Stimulated activated CD8-positive, alpha-beta memory T cell treated with anti-CD3 and anti-CD28 coated beads, Interleukin-15, amount 100 ng/mL, for 4 hours (primary cell): ENCODE measurements at places on chromosomes 3 and 15.

DNA sequence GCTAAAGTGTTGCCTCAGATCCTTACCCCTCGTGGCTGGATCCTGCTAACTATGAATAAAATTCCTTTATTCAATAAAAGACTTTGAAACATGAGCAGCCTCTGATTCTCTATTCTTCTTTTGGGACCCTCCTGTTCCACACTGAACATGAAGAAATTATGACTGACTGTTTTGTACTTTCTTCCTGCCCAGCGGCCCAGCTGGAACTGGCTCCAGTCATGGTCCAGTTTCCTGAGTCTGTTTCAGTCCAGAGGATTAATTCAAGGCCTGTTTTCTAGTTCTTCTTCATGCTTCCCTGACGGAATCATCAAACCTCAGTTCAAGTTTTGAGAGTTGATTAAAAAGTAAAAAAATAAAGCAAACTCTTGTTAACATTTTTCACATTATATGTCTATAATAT, 52.6 kb upstream of the CP start:
- DNase-seq = no peak

DNA sequence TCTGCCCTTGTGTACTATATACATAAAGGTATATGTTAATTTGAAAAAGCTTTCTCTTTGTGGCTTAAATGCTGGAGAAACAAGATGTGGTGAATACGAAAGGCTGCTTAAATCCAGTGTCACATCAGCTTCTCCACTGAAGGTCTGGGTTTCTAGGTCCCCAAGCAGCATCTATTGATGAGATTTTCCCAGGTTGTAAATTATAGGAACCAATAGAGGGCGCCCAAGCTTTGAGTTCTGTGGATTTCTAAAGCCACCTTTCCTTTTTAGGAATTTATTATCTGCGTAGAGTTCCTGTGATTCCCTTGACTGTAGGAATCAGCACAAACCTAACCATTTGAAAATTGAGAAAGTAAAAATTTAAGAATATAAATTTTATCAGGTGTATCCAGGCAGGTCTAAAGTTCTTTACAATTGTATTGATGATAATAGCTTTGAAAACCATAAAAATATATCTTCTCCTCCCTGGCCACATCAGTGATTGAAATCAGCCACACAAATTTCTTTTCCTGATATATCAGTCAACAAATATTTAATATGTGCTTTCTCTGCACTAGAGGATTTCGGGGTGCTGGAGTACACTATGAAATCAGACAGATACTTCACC, 88.3 kb upstream of the ADAMTSL3 start:
- no peak for DNase-seq

DNA sequence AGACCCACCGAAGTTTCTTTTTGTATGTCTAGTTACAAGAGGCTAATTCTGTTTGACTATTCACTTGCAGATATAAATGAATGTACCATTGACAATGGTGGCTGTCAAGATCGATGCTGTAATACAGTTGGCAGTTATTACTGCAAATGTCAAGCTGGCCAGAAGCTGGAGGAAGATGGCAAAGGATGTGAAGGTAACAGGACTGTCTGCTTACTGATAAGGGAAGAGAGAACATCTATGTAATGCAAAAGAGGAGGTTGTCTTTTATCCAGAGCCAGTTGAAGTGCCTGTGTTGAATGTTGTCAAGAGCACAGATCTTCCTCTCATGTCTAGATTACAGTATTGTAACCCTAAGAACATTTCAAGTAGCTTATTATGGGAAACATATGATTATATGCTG, 549.5 kb upstream of the GOLIM4 start:
- DNase-seq = no peak

DNA sequence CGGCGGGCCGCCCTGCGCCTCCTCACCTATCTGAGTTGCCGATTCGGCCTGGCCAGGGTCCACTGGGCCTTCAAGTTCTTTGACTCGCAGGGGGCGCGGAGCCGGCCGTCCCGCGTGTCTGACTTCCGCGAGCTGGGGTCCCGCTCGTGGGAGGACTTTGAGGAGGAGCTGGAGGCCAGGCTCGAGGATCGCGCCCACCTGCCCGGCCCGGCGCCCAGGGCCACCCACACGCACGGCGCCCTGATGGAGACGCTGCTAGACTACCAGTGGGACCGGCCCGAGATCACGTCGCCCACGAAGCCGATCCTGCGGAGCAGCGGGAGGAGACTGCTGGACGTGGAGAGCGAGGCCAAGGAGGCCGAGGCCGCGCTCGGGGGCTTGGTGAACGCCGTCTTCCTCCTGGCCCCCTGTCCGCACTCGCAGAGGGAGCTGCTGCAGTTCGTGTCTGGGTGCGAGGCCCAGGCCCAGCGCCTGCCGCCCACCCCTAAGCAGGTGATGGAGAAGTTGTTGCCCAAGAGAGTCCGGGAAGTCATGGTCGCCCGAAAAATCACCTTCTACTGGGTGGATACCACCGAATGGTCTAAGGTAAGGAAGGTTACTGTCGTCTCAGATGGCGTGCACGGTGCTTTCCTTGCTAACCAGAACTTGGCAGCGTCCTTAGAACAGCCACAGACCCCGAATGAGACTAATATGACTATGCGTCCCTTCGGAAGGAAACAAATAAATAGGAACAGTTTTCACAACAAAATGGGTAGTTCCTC, 567 bp downstream of the TICRR start:
- no peak for DNase-seq

DNA sequence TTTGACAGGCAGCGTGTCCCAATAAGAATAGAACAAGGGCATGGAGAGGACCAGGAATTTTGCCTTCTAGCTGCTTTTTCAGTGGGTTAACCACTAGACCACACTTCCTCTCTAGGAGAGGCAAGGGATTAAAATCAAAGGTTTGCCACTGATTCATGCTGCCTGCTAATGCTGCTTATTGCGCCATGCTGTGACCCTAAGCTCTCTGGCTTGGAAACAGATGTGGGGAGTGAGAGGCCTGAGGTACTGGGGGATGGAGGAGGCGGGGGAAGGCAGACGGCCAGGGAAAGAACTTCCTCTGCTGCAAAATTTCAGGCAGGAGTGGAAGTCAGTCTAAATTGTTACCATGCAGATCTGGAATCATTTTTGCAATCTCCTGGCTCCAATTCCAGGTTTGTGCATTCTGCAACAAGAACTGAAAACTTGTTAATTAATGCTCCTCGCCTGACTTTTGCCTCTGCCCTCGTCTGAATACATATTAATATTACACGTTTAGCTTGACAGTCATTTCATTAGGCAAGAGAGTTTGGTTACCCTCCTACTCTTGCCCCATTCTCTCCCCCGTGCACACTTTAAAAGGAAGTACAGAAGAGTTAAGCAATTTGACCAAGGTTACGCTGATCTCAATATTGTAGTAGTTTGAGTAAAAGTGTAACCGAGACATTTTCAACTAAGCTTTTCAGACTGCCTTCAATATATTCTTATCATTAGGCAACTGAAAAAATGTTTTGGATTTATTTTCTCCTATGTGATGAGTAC, 121.7 kb upstream of the SPRED1 start:
- no peak for DNase-seq

- DNase-seq = no peak
These were observed 54.9 kb downstream of the IGF1R start for GRCh38 chr15:98703126-98703685.

- no peak for DNase-seq
These were observed 34.5 kb downstream of the PSTPIP1 start for GRCh38 chr15:77029166-77030047.

- DNase-seq = no peak
These were observed 536 bp downstream of the SEC61A1 start for GRCh38 chr3:128052595-128053351.

DNA sequence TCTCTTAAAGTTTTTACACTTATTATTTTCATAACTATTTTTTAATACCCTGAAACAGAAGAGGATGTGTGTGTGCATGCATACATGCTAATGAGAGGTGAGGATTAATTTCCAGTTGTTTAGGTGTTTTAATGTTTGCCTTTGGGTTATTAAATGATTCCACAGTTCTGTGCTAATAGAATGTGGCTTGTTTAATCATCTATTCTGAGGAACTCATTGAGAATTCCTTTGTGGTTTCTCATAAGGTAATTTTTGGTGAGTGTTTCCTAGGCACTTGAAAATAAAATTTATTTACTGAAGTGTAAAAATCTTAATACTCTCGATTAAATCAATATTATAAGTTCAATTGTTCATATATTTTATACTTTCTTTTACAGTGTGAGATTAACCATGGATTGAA, 38.0 kb downstream of the STAC start:
- no peak for DNase-seq

- DNase-seq = no peak
These were observed 27.0 kb upstream of the RNF7 start for GRCh38 chr3:141710888-141711616.

GRCh38 chr3:71581457-71582035, 2.0 kb downstream of the FOXP1 start:
- no peak for DNase-seq

DNA sequence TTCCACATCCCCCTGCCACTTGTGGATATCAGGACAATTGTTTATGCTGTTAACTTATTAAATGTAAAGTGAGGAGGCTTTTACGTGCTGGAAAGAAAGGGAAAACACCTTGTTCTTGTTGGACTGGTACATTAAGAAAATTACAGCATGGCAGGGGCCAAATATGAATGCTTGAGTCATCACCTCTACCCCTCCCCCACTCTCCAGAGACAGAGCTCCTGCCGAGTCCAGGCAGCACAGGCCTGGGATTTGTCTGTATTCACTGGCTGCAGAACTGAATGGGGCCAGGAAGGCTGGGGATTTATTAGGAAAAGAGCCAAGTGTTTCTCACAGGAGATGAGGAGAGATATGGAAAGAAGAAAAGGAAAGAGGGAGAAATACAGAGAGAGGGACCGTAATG, 308.9 kb downstream of the EPHB1 start:
- DNase-seq = no peak

- no peak for DNase-seq
These were observed 427.3 kb downstream of the CNTN4 start for GRCh38 chr3:2525968-2526367.

DNA sequence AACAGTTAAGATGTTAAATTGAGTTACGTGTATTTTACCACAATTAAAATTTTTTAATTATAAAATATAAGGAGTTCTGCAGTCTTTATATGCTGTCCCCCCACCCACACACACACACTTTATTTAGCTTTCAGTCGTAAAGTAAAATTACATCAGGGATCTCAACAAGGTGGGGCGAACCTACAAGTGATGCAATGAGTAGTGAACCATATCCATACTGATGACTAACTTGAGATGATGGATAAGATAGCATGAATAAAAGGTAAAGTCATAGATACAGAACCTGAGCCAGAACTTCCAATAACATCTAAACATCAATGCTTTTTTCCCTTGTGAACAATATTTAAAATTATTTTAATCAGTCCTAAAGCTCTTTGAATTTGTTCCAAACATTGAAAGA, 77.2 kb downstream of the VPS13C start:
- no peak for DNase-seq

DNA sequence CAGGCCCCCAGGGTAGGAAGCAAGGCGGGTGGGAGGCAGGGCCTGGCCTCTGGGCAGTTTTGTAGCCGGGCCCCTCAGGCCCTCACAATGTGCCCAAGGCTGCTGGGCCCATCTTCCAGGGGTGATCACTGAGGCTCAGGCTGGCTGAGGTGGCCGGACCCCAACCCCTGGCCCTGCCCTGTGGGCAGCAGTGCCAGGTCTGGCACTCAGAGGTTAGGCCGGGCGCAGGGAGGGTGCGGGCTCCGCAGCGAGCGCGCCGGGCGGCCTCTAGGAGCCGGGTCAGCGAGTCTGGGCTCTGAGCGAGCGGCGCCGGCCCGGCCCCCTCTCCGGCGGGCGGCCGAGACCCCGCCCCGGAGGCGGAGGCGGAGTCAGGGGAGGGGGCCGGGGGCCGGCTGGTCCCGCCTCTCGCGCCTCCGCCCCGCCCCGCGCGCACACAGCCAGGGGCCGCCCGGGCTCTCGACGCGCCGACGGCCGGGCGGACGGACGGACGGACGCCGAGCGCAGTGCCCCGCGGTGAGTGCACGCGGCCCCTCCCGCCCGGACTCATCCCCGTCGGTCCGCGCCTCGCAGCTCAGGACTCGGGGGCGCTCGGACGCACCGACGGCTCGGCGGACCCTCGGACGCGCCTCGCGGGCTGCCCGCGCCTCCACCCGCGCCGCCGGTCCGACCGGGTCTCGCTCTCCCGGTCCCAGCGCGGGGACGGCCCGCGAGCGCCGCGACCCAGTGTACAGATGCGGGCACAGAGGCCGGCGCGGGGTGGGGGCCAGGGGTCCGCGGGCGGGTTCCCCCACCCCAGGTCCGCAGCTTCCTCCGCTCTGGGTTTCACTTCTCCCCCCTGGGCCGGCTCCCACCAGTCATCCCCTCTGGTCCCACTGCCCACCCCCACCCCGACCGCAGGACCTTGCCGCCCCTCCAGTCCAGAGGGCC, at the start of gene FBLN2:
Gene FBLN2 (plus strand): TSS at position 430 of the 927 bp plus-strand sequence. CDS start 21,231 bp downstream, outside the sequence.
- no peak for DNase-seq

GRCh38 chr3:156981005-156981404, 154.9 kb downstream of the LEKR1 start:
- no peak for DNase-seq

DNA sequence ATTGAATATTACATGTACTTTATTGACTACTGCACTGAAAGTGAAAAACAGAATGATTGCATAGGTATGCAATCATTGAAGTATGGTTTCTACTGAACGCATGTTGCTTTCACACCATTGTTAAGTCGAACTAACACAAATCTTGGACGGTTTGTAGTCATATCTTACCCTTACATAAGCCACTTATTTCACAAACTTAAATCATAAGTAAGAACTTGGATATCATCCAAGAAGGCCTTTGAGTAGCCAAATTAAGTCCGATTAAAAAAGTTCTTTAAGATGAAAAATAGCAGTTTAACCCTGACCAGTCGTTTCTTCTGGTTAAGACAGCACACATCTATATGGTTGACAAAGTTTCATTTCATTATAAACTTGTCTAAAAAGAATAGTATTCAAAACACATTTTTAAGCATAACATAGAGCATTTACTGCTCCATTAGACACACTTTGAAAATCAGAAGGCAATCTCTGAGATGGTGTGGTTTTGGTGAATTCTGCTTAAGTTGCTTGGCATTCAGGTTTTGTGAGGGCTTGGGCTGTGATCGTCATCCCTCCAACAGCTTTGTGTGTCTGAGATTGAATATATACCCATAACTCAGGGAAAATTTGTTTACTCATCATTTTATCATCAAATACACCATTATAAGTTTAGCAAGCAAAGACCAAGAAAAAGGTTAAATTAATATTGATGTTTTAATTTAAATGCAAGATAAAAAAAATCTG, 92.2 kb downstream of the NFKBIZ start:
- DNase-seq = no peak

- no peak for DNase-seq
These were observed 263 bp upstream of the UTS2B start for GRCh38 chr3:191330530-191331048.

DNA sequence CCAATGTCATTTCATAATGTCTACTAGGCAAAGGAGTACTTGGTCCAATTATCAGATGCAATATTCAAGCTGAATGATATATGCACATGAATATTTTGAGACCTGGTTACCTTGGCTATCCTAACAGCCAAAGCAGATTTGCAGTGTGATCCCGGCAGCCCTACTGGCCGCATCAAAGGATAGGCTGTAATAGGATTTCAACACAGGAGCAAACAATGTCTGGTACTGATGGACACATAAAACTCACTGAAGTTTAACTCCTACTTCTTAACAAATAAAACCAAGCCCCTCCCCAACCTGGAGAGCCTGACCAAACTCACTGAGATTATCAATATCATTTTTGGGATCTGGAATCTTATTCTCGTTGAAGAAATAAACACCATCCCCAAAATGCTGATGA, 130.2 kb downstream of the FOXP1 start:
- no peak for DNase-seq

GRCh38 chr3:186996356-186996755, 66.0 kb downstream of the ST6GAL1 start:
- DNase-seq = no peak

- no peak for DNase-seq
These were observed 1.6 kb upstream of the MEIS2 start for GRCh38 chr15:37101980-37102304.

GRCh38 chr3:107356706-107357105, 20.5 kb upstream of the CCDC54 start:
- DNase-seq = no peak
